ENCODE measurements at places on chromosomes 4 and X.

GRCh38 chrX:38315186-38315585, 12.1 kb downstream of the RPGR start:
- DNase-seq, result no peak

- DNase-seq, result no peak
Observed at GRCh38 chr4:169094656-169095231, 84.7 kb upstream of the CBR4 start.

GRCh38 chr4:68589790-68590189, 13.7 kb upstream of the UGT2B17 start:
- no peak for DNase-seq

DNA sequence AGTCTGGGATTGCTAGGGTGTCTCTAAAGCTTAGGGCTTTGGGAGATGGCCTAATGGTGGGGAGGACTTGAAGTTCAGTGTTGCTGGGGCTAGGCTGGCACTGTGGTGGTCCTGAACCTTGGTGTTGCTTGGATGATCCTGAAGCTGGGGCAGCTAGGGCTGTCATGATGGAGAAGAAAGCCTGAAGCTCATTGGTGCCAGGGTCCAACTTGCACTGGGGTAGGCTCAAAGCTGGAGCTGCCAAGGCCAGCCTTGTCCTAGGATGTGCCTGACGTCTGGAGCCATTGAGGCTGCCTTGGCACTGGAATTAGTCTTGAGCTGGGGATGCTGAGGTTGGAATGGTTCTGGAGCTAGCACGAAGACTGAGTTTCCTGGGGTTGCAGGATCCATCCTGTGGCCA, 61.0 kb upstream of the NLRP2B start:
- DNase-seq, result no peak

GRCh38 chr4:80878218-80878617, 152.3 kb upstream of the BMP3 start:
- no peak for DNase-seq

DNA sequence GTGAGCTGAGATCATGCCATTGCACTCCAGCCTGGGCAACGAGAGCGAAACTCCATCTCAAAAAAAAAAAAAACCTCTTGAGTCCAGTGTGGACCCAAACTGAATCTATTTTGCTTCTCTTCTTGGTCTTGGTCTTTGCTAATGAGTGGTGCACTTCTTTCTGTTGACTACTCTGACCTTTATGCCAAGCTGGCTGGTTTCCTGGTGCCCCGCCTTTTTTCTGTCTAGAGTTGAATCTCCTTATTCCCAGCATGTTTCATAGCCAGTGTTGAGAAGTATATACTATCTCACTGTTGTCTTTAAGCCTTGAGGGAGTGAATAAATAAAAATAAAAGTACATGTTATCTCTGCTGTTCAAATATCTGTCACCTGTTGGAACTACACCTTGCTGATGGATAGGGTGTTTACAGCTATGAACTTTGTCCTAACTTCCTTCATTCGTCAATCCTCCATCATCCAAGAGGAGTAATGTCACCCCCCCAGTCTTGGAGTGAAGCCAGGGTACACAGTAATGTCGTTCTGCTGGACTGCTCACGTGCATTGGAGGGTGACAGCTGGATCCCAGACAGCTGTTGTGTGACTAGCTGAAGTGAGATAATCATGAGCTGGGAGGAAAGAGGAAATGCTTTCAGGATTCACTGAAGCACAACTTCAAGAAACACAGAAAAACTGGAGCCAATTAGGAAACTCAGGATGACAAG, 99.3 kb upstream of the PRKG2 start:
- DNase-seq, result no peak

GRCh38 chr4:17670423-17670822, 56.0 kb downstream of the MED28 start:
- DNase-seq, result no peak

- DNase-seq, result no peak
Observed at GRCh38 chrX:86066998-86067397, 19.6 kb upstream of the CHM start.

GRCh38 chr4:4227510-4228355, 1.0 kb upstream of the OTOP1 start:
- DNase-seq, result no peak

- DNase-seq, result no peak
Observed at GRCh38 chr4:16140879-16141249, 57.0 kb upstream of the PROM1 start.

DNA sequence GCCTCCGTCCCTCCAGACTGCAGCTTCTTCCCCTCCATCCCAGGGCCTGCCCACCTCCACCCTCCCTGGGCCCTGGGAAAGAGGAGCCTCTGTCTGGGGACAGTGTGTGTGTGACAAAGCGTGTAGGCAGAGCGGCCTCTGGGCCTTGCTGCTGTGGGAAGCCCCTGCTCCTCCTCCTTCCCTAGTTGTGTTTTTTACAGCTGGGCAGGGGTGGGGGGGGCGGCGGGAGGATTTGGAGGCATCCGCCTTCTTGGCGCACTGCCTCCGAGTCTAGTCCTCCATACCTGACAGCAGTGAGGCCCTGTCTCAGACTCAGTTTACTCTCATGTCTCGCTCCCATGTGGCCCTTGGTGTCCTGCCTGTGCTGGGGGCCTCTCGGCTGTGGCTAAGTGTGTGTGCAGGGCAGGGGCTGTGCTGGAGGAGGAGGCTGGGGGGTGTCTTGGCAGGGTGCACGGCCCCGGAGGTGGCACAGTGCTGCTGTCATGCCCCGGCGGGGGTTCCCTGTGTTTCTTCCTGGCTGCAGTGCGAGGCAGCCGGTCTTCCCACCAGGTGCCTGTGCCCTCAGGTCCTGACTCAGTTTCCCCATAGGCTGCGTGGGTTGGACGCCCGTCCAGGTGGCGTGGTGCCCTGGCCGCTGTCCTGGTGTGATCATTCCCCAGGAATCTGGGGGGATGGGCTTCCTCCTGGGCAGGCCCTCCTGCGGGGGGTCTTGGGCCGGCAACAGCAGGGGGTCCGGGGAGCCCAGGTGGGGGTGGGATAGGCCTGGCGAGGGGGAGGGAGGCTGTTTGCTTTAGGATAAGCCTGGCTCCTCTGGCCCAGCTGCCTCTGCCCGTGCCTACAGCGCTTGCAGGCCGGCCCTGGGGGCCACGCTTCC, 7.0 kb downstream of the FGFRL1 start:
- DNase-seq, result no peak

- no peak for DNase-seq
Observed at GRCh38 chr4:174260099-174260498, 23.4 kb downstream of the FBXO8 start.

GRCh38 chr4:163107754-163108153, 58.9 kb downstream of the NAF1 start:
- DNase-seq, result no peak

- DNase-seq, result no peak
Observed at GRCh38 chr4:80144676-80145470, 52.4 kb upstream of the PRDM8 start.

GRCh38 chr4:32196950-32197688, 1477.0 kb downstream of the PCDH7 start:
- no peak for DNase-seq

GRCh38 chr4:94486372-94486801, 34.6 kb downstream of the PDLIM5 start:
- DNase-seq, result no peak
